GM13977 (cell line): ENCODE measurements at places on chromosomes 4 and X.
A peak's percentile ranks its signal among the peaks of the same experiment; 100 is the strongest.

DNA sequence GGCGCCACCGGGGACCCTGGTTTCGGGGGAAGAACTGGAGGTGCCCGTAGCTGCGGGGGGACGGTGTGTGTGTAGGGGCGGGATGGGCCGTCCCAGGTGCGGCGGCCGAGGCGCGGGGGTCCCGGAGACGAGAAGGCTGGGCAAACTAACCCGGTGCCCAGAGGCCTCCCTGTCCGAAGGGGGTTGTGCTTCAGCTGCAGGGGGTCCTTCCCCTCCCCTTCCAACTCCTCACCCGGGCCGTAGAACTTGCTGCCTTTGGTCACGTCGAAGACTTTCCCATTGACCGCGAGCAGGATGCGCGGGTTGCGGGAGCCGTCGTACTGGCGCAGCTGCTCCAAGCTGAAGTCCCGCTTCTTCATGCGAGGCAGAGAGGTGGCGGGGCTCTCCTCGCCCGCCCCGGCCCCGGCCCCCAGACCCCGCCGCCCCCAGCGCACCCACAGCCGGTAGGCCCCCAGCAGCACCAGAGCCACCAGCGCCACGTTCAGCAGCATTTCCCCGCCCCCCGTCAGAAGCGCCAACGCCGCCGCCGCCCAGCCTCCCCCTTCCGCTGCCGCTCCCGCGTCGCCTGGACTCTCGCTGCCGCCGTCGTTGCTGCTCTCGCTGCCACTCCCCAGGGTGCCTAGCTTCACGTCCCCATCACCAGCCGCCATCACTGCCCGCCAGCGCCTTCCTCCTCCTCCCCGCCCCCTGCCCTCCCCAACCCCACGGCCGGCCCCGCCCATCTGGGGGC, at the start of gene PGRMC2:
Gene PGRMC2 (minus strand): TSS at position 673 of the 730 bp plus-strand sequence. CDS start 23 bp downstream, at position 650.
- DNase-seq: peak; percentile 16

DNA sequence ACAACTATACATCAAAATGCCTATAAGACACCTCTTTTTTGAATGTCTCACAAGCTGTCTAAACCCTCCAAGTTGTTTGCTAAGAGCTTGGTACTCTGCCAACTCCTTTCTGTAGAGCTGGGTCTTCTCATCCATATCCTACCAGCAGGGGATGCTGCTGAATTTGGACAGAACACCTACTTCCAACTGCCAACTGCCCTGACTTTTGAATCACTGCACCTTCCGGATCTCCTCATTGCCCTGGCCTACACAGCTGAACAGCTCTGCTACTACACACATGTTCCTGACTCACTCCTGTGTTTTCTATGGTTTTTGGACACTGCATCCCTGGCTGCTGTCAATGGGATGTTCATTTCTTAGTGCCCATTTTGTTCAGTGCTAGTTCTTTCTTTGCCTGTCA, 18.7 kb downstream of the FAM184B start:
- DNase-seq: no peak

DNA sequence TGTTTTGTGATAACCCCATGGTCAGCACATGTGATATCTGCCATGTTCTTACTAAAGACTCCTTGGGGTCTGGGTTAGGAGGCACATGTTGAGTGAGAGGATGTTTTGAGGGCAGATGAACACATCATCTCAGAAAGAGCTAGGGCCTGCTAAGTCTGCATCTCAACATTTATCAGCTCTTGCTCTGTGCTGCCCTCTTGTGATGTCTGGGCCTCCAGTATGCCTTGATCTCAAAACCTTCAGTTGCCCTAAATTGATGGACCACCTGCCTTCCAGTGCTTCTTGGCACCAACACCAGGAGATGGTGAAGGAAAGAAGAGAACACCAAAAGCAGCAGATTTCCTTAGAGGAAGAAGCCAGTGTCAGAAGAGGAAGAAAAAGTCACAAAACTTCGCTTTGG, 22.5 kb downstream of the MID1 start:
- no peak for DNase-seq

- DNase-seq: no peak
Measured at GRCh38 chr4:78799551-78800495, 23.7 kb downstream of the BMP2K start.

- peak; percentile 39 for DNase-seq
Measured at GRCh38 chrX:46574774-46575381, 1.3 kb downstream of the CHST7 start.

GRCh38 chr4:174402470-174403176, 118.9 kb downstream of the CEP44 start:
- no peak for DNase-seq

- no peak for DNase-seq
Measured at GRCh38 chr4:126986828-126987227, 645.9 kb upstream of the INTU start.

DNA sequence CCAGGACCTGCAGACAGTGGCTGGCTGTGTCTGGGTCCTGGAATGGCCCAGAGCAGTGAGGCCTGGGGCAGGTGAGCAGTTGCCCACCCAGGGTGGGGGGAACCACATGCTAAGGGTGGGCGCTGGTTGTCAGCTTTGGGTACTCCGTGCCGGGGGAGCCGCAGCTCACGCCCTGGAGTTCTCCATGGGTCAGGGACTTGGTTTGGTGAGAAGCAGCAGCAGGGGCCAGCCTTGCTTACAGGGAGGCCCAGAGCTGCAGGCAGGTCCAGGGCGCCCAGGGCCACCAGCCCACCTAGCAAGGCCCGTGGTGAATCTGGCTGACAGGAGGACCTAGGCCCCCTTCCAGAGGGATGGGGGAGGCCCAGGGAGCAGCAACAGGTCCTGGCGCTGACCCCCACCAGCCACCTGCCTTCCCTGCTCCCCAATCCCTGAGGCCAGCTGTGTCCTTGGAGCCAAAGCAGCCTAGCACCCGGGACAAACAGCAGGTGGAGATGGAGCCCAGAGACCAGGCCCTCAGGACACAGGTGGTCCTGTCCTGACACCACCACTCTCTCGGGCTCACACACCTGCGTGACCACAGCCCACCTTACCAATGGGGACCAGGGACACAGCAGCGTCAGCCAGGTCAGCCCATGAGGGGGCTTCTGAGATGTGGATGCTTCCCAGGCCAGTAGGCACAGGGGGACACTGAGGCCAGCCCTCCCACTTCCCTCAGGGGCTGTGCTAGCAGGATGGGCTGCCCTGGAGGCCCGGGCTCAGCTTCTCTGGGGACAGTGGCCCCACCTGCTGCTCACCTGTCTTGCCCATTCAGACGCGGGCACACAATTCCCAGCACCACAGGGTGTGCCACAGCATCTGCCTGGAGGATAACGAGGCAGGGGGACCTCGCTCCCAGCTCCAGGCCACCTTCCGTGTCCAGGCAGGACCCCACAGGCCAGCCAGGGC, 3.5 kb downstream of the MXD4 start:
- no peak for DNase-seq

DNA sequence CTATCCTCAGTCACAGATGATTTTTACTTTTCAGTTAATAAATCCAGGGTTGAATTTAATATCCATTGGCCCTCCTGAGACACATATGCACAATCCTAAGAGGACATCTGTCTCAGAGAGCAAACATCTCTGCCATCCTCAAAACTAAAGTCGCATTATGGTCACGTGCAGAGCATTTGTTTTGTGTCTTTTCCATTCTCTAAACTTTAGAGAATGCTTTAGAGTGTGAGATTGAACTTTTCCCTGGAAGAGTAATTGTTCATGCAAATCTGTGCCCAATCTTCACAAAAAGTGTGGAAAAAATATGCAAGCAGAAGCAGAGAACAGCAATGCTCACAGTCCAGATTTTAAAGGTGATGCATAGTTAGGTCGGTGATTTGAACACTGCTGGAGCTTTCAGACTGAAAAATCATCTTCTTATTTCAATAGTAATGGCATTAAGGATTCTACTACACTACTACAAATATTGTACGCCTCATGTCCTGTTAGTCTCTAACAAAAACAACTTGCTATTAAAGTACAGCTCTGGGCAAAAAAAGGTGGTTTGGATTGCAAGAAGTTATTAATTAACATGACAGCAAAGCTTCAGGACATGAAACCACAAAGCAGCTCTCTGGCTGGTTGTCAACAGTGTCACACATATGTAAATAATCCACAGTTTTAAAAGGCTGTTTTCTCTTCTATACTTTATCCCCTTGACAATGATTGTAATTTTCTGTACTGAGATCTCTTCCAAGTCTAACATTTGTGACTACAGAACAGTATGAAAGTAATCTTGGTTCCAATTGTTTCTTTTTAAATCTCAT, 19.9 kb downstream of the DCHS2 start:
- no peak for DNase-seq

DNA sequence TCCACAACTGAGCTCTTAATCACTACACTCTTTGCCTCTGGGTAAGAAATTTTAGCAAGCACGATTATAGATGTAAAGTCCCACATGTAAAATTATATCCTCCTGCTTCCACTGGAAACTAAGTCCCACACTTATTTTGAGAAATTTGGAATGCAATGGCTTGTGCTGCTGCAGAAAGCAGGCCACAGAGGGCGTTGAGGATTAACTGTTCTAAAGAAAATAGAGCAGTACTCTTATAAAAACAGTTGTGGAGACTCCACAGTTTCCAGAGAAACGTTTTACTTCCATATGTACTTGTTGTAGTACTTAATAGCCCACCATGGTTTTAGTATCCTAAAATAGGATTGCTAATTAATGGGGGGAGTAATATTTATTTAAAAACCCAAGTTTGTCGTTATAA, 1.7 kb upstream of the CENPC start:
- no peak for DNase-seq

GRCh38 chr4:16205298-16206164, 20.7 kb downstream of the TAPT1 start:
- peak; percentile 40 for DNase-seq

DNA sequence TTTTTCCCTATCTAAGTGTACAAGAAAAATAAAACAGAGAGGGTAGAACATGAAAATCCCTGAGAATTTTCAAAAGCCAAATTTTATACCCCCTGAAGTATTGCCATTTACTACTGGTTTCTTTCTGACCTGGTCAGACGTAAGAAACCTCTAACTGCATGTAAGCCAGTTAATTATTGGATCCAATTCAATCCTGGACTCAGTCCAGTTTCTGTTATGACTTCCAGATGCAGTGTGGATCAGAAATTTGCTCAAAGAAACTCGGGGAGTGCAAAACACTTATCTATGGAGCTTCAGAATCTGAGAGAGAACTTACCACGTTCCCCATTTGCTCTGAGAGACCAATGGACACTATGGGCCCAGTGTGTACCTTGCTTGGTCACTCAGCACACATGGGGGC, 383.5 kb downstream of the KLHL4 start:
- DNase-seq: no peak

DNA sequence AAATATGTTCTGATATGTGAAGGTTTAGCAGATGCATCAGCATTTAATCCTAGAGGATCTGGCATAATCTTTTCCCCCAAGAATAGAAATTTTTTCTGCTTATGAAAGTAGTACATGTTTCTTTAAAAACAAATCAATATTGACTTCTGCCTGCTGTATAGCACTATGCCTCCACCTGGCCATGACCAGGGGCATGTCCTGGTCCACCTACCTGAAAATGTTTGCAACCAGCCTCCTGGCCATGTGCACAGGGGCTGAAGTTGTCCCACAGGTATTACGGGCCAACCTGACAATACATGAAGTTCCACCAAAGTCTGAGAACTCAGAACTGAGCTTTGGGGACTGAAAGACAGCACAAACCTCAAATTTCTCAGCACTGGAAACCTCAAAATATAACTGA, 10.0 kb downstream of the HPRT1 start:
- no peak for DNase-seq

- DNase-seq: no peak
Measured at GRCh38 chrX:97860226-97860625, 976.5 kb downstream of the RPA4 start.

GRCh38 chrX:56792270-56793111, 63.4 kb downstream of the NBDY start:
- DNase-seq: no peak

- no peak for DNase-seq
Measured at GRCh38 chr4:150656891-150657290, 74.9 kb downstream of the MAB21L2 start.

- no peak for DNase-seq
Measured at GRCh38 chr4:149065753-149066152, 623.5 kb upstream of the NR3C2 start.

DNA sequence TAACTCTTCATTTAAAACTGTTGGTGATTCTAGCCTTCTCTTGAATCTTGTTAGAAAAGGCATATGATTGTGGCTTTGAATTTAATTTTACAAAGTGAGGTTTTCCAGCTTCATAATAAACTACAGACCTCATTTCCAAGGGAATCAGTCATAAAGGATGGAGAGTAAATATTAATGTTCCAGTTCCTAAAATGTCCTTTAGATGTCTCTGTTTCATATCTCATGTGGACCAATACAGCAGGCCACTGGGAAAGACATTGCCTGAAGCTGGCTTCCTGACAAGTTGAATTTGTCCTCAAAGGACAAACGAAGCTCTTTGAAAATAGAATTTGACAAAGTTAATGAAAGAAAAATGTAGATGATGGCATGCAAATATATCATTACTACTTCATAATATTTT, 125.4 kb downstream of the ZNF330 start:
- peak; percentile 20 for DNase-seq

- no peak for DNase-seq
Measured at GRCh38 chr4:94364527-94364926, 21.9 kb upstream of the HPGDS start.

DNA sequence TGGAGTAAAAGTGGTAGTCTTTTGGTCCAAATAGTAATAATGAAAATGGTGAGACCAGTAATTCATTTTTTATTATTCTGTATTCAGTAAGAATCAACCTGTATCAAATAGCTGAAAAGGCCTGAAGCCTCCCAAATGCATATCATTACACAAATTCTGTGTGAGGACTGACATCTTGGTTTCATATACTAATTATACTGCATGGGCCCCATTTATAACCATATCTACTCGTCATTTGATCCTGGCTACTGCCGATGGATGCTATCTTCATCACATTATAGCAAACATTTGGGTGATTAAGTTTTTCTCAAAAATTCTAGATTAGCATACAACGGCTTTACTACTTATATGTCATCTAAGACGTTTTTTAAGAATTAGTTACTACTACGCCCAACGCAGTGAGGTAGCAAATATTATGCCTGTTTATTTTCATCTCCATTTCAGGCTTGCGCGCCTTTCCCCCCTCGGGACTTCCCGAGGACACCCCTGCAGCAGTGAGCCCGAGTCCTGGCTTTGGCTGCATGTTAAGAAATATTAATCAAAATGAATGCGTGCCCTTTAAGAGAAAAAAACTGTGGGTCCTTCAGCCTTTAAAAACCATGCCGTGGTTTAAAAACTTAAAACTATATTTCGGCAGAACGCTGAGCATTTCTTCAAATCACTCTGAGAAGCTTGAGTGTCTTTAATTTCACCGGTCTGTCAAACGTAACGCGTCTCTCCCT, 814 bp upstream of the MMAA start:
- peak; percentile 45 for DNase-seq

DNA sequence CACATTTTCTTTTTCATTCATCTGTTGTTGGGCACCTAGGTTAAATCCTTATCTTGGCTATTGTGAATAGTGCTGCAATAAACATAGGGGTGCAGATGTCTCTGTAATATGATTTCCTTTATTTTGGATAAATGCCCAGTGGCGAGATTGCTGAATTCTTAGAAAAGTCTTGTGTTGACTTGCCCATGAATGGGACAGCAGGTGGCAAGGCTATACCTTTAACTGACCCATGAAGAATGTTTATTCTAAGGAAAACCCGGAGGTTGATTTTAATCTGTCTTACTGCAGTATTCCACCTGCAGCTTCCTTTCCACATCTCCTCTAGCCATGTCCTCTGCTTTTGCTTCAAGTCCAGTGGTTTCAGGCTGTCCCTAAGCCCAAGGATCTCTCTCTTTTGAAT, 220.6 kb downstream of the SNCA start:
- no peak for DNase-seq

- no peak for DNase-seq
Measured at GRCh38 chr4:117488692-117489091, 403.3 kb upstream of the TRAM1L1 start.

- DNase-seq: no peak
Measured at GRCh38 chr4:95728145-95728544, 111.7 kb upstream of the PDHA2 start.
